Activated T-helper 1 cell treated with anti-CD3 and anti-CD28 coated beads, Interleukin-2, amount 50 U/mL, for 16 hours (primary cell): ENCODE measurements at places on chromosomes 2 and 18.

GRCh38 chr2:20185176-20186022 lies 39.5 kb downstream of the SDC1 start:
- no peak for DNase-seq

DNA sequence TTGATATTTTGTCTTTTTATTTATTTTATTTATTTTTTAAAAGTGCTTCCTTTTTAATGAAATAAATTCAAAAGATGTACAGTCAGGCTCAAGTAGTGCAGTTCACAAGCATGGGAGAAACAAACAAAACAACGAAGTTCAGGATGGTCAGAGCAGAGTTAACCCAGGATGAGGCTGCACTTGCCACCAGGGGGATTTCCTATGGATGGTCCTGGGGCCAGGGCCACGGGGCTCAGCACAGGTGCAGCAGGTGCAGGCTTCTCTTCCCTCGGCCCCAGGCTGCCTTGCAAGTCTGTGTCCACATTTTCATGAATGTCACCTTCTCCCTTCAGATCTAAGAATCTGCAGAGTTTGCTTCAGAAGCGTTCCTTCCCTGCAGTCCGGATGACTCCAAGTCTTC lies 76.5 kb downstream of the CDCA7 start:
- DNase-seq, result no peak

- DNase-seq, result no peak
Observed at GRCh38 chr18:79483971-79484491, 88.3 kb downstream of the NFATC1 start.

- no peak for DNase-seq
Observed at GRCh38 chr2:88184762-88185161, 14.6 kb downstream of the THNSL2 start.

- no peak for DNase-seq
Observed at GRCh38 chr2:197727011-197727410, 21.8 kb downstream of the MARS2 start.
